ENCODE measurements at places on chromosomes 2 and 18.

- DNase-seq, result no peak
These were observed 12.2 kb downstream of the ROCK1 start for GRCh38 chr18:21099442-21099841.

GRCh38 chr2:25981596-25982272 is 563 bp downstream of the KIF3C start:
- DNase-seq, result no peak

- no peak for DNase-seq
These were observed 9.9 kb downstream of the SH2D6 start for GRCh38 chr2:85428343-85428881.

GRCh38 chr2:64638502-64639120 is 15.1 kb downstream of the SERTAD2 start:
- DNase-seq, result no peak

GRCh38 chr2:201969938-201970785 is 63.5 kb upstream of the FZD7 start:
- peak; percentile 84 for DNase-seq

DNA sequence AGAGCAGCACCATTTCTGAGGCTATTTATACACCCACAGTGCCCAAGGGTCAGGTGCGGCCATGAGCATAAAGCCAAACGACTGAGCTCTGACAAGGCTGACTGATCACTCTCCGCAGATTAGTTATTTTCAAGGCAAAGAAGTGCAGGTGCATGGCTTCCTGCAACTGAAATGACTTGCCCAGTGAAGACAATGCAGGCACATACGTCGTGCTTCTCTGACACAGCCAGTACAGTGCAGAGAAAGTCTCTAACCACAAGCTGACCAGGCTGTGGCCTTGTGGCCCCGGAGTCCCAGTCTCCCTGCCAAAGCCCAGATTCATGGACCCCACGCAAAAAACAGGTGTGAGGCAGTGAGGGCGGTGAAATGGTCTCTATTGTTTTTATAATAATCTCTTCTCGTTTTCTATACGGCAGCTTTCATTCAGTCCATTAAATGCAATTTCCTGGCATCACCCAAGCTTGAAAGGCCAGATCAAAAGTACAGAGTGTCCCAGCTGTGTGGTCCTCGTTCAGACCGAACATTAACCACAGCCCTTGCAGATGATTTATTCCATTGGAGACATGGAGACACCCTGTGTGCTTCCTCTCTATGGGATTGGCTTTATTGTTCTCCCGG is 447.0 kb upstream of the ID2 start:
- DNase-seq, result no peak

DNA sequence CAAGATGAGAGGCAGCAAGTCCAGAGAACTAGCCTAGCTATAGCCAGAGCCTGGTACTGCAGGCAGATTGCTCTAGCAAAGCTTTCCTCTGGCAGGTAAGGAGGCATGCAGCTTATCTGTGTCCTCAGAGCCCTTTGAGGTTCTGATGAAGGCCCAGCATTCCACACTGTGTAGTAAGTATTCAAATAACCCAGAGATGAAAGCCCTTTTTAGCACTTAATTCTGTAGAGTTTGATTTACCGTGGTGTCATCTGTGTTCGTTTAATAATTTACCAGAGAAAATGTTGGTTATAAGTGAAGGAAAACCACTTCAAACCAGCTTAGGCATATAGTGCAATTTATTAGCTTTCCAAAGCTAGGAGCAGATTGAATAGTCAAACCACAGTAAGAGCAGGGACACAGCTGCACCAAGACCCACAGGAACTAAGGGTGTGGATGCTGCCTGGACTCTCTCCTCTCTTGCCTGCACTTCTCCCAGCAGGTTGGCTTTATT is 226.6 kb downstream of the BABAM2 start:
- no peak for DNase-seq

GRCh38 chr2:132429941-132430573 is 13.5 kb downstream of the GPR39 start:
- no peak for DNase-seq

DNA sequence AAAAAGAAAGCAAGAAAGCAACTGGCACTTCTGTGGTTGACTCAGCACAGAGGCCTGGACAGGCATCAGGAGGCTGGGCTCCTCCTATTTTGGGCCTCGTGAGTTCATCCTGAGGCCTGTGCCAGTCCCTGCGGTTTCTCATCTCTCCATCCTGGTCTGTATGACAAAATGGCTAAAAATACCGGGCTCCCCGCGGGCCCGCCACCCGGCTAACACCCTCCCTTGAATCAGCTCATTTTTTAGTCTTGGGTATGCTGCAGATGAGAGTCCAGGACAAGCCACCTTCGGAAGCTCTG is 62.3 kb upstream of the YWHAQ start:
- DNase-seq, result peak; percentile 81

All from EH (cell line).